Eye (tissue), 1 donor: ENCODE measurements at places on chromosomes 1 and 21.

DNA sequence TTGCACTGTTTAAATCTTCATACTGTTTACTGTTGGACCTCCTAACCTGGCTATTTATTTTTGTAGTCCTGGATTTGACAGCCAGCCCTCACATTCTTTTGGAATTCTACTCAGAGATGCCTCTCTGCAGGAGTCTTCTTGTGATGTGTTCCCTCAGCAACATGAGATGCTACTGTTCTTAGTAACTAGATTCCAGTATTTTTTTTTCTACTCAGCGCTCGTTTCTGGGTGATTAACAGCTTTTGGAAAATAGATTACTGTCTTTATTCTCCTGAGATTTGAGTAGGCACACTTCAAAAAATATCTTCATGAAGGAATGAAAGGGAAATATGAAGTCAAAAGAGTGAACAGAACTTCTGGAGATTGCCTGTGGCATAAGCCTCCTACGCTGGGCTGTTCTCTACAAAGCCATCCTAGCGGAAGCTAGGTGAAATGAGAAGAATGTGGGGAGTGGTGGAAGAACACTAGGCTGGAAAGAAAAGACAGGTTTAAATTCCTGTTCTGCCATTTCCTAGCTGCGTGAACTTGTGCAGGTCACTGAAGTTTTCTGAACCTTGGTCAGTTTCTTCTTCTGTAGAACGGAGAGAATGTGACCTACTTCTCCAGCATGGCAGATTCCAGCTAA is 75.9 kb downstream of the LRRC8C start:
- DNase-seq: peak; percentile 23

DNA sequence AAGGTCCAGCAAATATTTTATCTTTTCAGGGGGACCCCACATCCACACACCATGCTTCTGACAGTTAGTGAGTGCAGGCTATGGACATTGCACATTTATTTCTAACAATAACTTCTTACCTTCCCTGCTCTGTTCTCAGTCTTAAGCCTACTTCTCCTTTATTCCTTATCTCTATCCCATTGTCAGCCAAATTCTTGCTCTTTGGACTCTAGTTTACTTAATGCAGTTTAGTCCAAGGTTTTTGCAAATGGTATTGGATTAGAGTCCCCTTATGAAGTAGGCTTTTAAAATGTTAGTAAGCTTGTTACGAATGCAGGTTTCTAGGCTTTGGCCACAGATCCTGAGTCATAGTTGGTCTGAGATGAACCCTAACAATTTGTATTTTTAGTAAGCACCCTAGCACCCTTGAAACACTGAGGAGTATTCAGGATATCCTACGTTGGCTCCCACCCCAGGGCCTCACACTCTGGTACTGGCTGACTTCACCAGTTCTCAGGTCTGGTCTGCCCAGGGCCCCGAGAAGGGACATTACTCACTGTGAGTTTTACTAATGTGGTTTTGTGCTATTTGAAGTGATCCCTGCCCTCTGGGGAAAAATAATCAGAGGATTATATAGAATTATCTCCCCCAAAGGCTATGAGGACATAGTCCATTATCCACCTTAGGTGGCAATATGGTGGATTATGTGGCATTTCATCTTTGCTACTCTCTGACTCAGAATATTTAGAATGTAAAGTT is 239.5 kb downstream of the TGFB2 start:
- DNase-seq: no peak

GRCh38 chr1:197302775-197303174 is 34.7 kb downstream of the CRB1 start:
- no peak for DNase-seq

DNA sequence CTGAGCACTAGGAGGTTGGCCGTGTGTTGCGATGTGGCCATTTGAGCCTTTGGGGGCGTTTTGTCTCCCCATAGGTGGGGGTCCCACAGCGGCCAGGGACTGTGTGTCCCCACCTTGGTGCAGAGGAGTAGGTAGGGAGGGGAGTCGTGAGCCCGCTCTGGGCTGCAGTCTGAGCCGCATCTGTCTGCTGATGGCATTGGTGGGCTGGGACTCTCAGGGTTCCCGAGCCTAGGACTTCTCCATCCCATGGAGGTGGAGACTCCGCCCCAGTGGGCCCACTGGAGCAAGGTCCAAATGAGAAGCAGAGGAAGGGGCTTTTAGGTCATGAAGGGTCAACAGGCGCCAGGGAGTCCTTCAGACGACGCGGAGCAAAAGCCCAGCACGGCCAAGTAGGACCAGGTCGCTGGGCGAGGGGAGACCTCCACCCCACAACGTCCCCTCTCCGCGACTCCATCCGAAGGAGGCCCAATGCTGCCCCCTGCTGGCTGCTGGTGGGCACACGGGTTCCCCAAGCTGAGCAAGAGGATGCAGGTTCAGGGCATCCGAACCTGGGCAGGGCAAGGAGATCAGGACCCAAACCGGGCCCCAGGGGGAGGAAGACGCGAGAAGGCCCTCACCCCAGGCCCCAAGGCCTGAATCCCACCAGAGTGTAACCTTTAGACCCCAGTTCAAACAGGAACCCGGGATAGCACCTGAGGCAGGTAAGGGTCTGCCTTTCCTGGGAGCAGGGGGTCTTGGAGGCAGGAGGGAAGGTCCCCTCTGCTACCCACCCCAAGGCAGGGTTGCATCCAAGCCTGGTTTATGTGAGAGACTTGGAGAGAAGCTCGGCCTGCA is 14.9 kb downstream of the TTC34 start:
- peak; percentile 81 for DNase-seq

GRCh38 chr1:184622136-184622823 is 132.4 kb downstream of the EDEM3 start:
- DNase-seq: peak; percentile 81

- DNase-seq: no peak
Measured at GRCh38 chr1:34749992-34750391, 4.9 kb upstream of the GJB5 start.

GRCh38 chr1:27099587-27100334 is 55.2 kb downstream of the SLC9A1 start:
- no peak for DNase-seq

GRCh38 chr21:14833666-14834351 is 231.0 kb downstream of the NRIP1 start:
- DNase-seq: no peak
